ENCODE measurements at places on chromosomes 12 and 14.

- DNase-seq, result no peak
Observed at GRCh38 chr12:120249266-120249874, 16.2 kb downstream of the PXN start.

DNA sequence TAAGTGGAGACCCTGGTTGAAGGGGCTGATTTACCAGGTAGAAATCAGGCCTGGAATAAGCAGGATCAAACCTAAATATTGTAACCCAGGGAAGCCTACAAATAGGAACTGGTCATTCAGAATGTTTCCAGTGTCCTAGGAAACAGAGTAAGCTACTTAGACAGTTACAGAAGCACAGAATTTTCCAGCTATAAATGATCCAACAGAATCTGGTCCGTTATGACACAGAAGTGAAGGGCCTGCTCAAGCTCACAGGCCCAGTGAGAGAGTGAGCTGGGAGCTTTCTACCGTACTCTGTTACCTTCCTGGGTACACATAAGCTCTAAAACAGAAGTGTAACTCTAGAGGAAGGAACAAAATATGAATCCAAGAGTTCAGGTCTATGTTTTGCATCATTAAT lies 119.1 kb downstream of the TTC7B start:
- DNase-seq, result no peak

- no peak for DNase-seq
Observed at GRCh38 chr12:87171356-87171755, 857.8 kb downstream of the C12orf50 start.

GRCh38 chr14:75285331-75285730 lies 6.7 kb downstream of the FOS start:
- DNase-seq, result no peak

GRCh38 chr12:81207664-81208063 lies 129.8 kb downstream of the ACSS3 start:
- no peak for DNase-seq

DNA sequence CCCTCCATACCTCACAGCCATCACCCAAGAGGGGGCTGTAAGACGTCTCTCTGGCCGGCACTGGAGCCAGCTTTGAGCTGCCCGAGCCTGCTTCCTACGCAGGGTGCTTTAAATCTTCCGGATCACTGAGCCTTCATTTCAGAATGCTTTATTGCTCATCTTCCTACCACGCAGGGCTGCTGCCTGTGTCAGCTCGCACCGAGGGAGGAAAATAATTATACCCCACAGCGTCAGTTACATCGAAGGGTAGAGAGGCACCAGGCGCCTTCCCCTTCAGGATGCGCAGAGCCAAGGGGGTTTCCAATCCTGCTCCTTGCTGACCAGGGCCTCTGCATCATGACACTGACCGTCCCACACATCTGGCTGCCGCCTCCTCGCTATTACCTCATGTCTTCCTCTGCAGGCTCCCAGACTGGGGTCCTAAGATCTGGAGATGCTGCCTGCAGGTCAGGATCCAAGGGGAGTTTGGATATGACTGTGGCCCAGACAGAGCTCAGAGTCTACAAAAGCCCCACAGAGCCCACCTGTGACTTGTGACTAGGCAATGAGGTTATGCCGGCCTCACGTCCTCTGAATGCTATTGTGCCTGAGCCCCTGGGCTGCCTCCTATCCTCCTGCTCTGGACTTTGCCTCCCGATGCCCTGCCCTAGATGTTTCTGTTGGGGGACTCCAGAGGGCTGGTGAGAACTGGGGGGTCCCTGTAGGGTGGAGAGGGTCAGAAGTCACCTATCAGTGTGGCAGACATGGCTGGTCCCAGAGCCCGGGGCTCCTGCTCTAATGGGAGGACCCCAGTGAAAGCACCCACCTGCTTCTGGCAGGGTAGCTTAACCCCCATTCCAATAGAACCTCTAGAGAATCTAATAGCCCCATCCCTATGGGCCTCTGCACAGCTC lies 220.3 kb upstream of the RTL1 start:
- no peak for DNase-seq

- DNase-seq, result no peak
Observed at GRCh38 chr12:83971781-83972180, 940.8 kb downstream of the SLC6A15 start.

DNA sequence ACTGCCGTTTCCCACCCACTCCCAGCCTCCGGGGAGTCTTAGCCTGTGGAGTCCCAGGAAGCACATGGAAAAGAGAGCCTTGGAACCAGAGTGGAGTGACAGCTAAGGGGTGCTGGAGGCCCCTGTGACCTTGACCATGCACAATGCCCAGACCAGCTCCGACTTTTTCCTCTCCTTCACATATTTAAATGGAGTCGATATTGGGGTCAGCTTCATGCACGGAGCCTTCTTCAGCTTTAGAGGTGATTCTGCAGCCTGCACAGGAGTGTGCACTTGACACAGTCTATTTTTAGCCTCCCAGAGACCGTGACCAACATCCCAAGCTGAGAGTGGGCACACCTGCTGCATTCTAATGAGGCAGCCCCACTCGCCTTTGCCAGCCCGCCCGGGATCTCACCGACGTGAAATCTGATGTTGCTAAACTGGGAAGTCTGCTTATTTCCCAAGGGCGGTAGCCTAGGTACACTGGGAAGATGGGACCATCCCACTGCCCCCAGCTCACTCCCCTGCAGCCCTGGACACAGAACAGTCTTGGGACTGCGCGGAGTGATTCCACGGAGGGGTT lies 47.5 kb downstream of the PRMT8 start:
- DNase-seq, result no peak

DNA sequence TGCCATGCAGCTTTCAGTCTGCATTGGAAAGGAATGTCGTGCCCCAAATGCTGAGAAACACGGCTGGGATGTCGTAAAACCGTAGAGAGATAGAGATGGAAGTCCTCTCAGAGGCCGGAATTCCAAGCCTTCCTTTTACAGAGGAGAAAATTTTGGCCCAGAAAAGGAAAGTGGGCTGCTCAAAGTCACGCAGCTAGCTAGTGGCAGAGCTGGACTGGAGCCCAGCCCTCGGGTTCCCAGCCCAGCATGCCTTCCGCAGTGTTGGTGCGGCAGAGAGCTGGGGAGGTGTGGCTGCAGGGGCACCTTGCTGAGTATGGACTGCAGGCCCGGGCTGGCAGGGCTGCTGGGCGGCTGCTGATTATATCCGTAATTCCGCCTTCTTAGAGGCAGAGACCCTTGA lies 50.3 kb downstream of the KCNA1 start:
- DNase-seq, result no peak

DNA sequence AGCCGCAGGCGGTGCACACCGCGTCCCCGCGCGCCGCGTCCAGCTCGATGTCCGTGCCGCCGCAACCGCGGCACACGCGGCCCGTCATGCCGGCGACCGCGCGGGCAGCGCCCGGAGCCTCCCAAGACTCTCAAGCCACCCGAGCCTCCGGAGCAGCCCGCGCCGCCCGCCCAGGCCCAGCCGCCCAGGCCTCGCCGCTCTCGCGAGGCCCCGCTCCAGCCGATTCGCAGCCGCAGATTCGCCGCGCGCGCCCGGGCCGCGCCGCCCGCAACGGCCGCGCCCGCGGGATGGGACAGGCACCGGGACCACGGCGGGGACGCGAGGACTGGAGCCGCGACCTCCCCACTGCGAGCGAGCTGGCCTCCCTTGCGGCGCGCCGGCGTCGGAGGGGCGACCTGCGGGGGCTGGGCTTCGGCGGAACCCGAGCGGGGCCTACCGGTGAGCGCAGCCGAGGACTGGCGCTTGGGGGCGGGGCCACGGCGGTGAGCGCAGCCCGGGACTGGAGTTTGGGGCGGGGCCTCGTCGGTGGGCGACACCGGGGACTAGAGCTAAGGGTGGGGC lies at the start of gene BRF1:
TSS of gene BRF1 (minus strand) at position 460 of the 561 bp plus-strand sequence. CDS start at position 88, 372 bp downstream.
- DNase-seq, result peak; percentile 97

DNA sequence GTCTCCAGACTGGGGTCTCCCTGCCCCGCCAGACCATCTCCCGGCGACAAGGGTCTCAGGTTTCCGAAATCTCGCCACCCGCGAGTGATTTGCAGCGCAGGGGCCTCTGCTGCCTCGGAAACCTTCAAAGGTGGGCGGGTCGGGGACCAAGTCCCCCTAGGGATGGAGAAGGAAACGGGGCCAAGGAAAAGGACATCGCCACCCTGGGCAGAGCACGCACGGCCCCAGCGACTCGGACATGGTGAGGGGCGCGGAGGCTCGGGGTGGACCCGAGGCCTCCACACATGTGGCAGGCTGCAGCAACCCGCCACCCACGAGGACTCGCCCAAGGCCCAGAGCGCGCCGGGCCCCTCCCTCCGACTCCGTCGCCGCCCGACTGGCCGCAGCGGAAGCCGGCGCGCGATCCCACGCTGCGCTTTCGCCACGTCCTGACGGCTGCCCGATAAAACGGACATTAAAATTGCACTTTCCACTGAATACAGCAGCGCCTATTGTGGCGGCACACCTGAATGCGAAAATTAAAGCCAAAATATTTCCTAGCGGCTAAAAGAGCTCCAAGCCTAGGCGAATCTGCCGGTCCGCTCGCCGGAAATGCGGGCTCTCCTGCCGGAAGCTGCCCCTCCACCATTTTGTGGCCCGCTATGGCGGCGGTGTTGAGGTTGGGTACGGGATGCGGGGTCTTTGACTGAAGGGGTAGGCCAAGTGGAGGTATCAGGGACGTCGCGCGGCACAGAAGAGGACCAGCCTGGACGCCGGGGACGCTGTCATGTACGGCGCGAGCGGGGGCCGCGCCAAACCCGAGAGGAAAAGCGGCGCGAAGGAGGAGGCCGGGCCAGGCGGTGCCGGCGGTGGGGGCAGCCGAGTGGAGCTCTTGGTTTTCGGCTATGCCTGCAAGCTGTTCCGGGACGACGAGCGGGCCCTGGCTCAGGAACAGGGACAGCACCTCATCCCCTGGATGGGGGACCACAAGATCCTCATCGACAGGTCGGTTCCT lies at the start of gene SFSWAP:
TSS of gene SFSWAP (plus strand) at position 627 of the 994 bp plus-strand sequence. CDS start at position 767, 140 bp downstream.
- peak; percentile 52 for DNase-seq

GRCh38 chr14:71399057-71399487 lies 491.8 kb downstream of the PCNX1 start:
- DNase-seq, result no peak

DNA sequence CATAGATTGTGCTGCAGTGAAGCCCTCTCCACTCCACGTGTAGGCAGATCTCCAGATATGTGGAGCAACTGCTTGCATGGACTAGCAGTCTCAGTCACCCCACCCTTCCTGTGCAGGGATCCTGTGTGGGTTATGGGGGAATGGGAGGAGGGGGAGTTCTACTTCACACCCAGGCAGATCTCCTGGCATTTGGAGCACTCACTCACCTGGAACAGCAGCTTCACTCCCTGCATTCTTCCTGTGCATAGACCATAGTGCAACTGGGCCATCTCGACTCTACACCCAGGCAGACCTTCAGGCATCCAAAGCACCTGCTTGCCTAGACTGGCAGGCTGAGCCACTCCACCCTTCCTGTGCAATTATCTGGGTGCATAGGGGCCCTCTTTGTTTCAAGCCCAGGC lies 96.0 kb upstream of the PCED1B start:
- DNase-seq, result no peak

GRCh38 chr14:104865081-104865630 lies at the start of gene CEP170B:
TSS of gene CEP170B (plus strand) at chr14:104865268. CDS start at chr14:104868451, 3,183 bp downstream.
- DNase-seq, result peak; percentile 21

DNA sequence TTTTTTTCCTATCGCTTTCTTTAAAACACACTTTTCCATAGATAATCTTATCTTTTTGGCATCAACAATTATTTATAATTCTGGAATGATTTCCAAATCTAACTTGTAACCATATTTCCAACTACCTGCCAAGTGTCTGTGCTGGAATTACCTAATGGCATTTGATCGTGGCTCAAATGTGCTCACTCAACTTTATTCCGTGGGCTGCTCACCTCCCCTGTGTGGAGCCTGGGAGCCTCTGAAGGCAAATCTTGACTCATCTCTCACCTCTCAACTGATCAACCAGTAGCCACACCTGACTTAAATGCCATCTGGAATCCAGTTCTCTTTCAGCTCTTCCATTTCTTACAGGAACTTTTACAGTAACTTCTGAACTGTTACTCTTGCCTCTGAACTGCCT lies 608.6 kb downstream of the DIO2 start:
- no peak for DNase-seq

GRCh38 chr14:96827290-96827689 lies 30.1 kb downstream of the VRK1 start:
- no peak for DNase-seq

- no peak for DNase-seq
Observed at GRCh38 chr12:99984271-99985128, at the start of gene ANKS1B. TSS of gene ANKS1B (minus strand) at chr12:99984936. CDS start at chr12:99984237, 699 bp downstream.

GRCh38 chr12:107649661-107650061 lies 35.9 kb upstream of the PWP1 start:
- DNase-seq, result no peak

DNA sequence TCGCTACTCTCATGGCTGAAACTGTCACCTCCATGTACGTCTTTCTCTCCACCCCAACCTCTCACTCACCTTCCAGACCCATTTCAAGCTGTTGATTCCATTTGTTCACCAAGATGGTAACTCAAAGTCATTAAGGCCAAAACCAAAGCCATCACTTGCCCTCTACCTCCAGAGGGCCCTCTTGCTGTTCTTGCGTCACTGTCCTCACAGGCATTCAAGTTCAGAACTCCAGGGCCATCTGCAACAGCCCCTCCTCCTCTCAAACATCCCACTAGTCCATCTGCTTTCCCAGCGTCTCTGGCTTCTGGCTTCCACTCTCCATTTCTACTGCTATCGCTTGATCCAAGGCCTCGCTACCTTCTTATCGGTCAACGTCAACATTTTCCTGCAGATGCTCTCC lies 74.5 kb downstream of the VWF start:
- no peak for DNase-seq

DNA sequence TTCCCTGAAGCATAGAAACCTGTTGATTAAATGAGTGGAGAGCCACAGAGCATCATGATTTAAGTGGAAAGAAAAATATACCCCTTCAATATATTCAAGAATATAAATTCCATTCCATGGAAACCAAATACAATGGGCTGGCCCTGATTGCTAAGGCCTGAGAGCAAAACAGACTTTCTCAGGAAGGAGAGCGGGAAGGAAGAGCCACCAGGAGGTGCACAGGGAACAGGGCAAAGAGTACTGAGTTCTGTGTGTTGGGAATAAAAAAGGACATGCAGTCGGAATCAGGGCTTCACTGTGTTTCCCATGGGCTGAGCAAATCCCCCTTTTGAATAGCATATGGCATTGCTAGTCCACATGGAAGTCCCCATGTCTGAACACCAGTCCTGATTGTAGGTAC lies 69.7 kb upstream of the PLEKHG3 start:
- DNase-seq, result no peak

- DNase-seq, result no peak
Observed at GRCh38 chr14:75655235-75655634, 5.4 kb downstream of the ERG28 start.

DNA sequence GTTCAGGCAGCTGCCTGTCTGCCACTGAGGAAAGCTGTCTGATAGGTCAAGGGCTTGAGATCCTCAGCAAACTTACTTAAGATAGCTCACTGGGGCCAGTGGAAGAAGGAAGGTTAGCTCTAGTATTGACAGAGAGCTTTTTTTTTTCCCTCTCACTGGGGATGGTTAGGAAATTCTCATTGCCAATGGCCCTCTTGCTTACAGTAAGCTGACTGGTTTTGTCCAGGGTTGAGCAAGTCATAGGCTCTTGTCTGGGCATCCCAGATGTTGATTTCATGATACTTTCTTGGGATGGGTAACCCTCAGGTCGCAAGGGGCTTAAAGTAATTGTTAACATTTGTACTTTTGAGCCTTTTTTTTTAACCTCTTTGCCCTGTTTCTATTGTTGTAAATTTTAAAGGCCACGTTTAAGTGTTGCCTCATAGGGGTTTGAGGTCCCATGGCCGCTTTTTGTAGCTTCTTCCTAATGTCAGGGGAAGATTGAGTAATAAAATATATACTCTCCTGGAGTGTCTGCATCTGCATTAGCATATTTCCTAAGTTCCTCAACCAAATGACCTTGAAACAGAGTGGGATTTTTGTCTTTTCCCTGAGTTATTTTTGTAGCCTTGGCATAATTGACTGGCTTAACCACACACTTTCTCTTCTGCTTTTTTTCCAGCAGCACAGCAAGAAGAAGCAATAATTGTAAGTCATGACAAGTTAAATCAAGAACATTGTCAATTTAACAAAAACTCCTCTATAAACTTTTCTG lies 716.0 kb downstream of the LRFN5 start:
- DNase-seq, result no peak
